ENCODE measurements at places on chromosomes 3 and 15.

- peak; percentile 90 for DNase-seq
Observed at GRCh38 chr15:58770857-58771620, at the start of gene MINDY2. MINDY2 (plus strand) TSS chr15:58771302; CDS start chr15:58771396, 94 bp downstream.

DNA sequence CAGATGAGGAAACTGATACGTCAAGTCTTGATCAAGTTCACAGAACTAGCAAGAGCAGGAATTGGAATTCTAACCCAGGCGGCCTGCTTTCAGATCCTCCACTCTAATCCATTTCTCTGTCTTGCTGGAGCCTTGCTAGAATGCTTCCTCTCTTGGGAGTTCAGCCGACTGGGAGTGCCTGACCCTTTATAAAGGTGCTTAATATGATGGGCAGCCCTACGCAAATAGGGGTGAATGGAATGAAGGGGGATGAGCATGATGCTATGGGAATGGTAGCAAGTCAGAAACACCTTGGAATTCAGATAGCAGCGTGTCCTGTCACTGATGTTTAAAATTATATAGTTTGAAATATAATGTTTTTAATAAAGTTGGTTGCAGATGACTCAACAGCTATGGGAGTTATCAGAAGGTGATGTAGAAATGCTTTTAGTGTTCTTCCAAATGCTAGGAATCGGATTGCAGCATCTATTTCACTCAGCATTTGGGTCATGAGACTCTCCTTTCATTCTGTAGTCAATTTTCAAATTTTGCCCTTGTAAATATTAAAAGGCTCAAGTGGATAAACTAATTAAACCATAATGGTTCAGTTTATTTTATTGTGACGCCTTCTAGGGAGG is 150.7 kb downstream of the FNDC3B start:
- no peak for DNase-seq

DNA sequence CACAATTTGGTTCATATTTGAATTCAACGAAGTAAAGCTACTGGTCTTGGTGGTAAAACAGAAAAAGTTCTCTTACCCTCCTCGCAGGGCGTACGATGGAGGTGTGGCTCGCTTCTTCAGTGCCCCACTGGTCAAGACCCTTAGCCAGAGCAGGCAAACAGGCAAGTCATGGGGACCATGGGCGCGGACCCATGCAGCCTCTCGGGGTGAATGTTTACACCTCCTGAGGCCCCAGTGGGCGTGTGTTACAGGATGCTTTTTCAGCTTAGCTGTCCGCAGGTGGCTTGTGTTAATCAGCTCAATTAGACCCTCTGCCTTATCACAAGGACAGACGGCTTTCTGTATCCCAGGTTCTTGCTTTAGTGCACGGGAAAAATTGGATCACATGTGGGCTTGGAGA is 991.8 kb downstream of the GBE1 start:
- no peak for DNase-seq

DNA sequence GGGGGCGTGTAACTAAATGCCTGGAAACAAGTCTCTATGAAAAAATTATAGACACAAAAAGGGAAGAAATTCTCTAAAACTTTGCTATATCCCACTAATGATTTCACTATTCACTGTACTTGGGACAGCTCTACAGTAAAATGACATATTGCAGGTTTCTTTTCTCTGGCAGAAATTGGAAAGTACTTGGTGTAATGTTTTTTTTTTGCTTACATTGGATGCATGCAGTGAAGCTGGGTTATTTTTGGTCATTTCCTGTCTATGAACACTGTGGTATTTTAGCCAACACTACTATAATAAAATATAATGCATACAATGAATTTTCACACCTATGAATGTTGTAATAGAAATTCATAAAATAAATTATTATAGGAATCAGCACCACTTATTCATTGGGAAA is 109.7 kb downstream of the LRRC49 start:
- DNase-seq = no peak

GRCh38 chr15:78853500-78853899 is 19.2 kb upstream of the MORF4L1 start:
- DNase-seq = no peak

DNA sequence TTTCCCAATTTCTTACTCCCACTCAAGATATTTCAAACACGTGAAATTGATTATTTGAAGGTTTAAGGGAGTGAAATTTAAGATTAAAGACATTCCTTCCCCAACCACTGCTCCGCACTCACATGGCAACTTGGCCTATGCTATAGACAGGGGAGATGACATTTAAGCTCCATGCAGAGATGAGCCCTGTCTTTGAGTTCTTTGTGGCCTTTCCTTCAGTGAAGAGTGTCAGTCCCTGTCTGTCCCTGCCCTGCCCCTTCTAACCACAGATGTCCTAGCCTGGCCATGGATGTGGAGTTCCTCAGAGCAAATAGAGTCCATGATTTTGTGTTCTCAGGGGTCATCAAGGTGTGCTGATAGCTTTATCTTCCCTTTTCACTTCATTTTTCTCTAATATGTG is 29.4 kb upstream of the THBS1 start:
- DNase-seq = no peak

GRCh38 chr3:167355446-167355845 is 24.7 kb downstream of the ZBBX start:
- no peak for DNase-seq

DNA sequence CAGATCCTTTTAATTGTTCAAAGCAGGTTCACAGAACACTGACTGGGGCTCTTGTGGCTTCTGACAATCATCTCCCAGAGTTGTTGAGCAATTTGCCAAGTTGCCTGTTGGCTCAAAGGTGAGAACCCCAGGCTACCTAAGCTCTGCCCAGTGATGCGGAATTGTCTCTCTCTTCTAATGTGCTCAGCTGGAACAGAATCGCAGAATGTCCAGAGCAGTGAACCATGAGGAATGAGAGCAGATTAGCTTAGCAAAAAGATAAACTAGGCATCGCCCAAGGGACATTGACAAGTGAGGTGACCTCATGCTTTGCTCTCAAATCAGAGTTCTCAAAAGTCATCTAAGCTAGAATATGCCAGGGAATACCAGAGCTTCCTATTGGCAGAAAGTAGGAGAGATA is 148.1 kb downstream of the WDR76 start:
- no peak for DNase-seq

- DNase-seq = no peak
Observed at GRCh38 chr3:59872128-59872527, 822.3 kb upstream of the CFAP20DC start.

- no peak for DNase-seq
Observed at GRCh38 chr3:56955492-56956111, 104.9 kb upstream of the SPATA12 start.

DNA sequence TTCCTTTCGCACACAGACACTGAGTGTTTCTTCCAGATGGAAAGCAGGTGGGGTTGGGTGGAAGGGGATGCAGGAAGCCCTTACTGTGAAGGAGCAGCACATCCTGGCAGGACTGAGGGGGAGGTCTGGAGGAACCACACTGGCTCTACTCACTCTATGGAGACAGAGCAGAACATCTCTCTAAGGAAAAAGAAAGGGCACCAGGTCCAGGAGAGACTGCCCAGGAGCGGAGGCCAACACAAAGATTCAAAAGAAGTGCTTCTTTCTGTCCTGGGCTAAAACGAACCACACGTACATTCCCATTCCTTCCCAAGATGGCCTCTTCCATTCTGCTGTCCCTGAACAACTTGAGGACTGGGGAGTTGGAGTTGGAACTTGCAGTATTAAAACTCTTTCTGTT is 13.8 kb upstream of the VIPR1 start:
- no peak for DNase-seq

GRCh38 chr3:14343338-14344112 is 58.9 kb upstream of the SLC6A6 start:
- DNase-seq = no peak

DNA sequence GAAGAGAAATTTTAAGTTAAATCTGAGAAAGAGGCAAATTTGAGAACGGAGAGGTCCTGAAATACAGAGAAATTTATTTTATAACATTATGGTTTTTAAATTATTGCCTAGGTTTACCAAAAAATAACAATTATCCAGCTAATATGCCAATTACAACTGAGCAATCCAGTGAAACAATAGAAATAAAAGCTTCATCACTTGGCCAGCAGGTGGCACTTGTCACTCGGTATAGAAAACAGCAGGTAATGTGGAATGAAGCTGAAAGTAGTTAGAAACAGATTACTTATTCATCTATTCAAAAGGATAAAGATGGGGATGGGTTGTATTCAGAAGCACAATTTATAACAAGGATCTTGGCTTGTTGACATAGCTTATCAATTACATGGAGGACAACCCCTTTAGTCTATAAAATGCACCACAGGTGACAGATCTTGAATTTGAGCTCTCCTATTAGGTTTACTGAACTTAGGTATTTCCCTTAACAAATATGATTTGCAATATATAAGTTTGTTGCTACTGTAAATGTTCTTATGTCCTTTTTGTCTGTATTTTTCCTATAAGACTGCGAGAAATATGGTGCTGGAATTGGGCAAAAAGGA is 70.1 kb upstream of the GUCA1C start:
- no peak for DNase-seq

GRCh38 chr3:169232863-169233262 is 430.6 kb downstream of the MECOM start:
- DNase-seq = no peak

- DNase-seq = no peak
Observed at GRCh38 chr3:12288182-12289129, at the start of gene PPARG. PPARG (plus strand) TSS chr3:12289070; CDS start chr3:12379712, 90,642 bp downstream.

DNA sequence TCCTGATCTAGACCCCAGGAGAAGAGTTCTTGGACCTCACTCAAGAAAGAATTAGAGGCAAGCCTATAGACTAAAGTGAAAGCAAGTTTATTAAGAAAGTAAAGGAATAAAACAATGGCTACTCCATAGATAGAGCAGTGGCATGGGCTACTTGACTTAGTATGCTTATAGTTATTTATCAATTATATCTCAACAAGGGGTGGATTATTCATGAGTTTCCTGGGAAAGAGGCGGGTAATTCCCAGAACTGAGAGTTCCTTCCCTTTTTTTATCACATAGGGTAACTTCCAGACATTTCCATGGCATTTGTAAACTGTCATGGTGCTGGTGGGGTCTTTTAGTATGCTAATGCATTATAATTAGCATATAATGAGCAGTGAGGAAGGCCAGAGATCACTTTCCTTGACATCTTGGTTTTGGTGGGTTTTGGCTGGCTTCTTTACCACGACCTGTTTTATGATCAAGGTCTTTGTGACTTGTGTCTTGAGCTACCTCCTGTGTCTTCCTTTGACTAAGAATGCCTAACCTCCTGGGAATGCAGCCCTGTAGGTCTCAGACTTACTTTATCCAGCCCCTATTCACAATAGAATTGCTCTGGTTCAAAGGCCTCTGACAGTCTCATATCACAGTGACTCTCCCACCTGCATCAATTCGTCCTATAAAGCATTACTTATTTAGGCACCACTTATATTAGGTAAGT is 35.3 kb upstream of the PLSCR2 start:
- DNase-seq = no peak

DNA sequence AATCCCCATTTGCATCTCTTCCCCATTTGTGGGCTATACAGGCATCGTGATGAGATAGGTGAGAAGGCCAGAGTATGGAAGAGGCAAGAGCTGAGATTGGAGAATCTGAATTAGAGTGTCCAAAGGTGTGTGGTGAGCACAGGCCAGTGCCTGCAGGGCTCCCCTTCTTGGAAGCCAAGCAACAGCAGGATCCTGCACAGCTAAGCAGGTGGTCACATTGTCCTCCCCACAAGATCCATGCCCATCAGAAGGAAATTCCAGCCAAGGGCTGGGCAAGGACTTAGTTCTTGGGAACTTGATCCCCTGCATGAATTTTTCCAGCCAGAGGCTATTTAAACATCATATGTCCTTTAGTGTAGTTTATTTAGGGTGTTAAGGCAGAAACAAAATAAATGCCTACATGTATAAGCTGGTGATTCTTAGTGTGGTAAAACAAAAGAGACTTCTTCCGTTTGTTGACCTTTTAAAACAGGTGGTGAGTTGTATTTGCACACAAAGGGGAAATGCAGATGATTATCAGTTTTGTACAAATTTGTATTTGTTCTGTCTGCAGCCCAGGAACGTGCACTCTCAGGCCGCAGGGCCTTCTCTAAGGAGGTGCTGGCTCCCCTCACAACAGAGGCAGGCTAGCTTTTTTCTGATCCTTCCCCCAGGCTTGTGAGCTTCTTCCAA is 110.2 kb downstream of the PLCL2 start:
- DNase-seq = no peak

DNA sequence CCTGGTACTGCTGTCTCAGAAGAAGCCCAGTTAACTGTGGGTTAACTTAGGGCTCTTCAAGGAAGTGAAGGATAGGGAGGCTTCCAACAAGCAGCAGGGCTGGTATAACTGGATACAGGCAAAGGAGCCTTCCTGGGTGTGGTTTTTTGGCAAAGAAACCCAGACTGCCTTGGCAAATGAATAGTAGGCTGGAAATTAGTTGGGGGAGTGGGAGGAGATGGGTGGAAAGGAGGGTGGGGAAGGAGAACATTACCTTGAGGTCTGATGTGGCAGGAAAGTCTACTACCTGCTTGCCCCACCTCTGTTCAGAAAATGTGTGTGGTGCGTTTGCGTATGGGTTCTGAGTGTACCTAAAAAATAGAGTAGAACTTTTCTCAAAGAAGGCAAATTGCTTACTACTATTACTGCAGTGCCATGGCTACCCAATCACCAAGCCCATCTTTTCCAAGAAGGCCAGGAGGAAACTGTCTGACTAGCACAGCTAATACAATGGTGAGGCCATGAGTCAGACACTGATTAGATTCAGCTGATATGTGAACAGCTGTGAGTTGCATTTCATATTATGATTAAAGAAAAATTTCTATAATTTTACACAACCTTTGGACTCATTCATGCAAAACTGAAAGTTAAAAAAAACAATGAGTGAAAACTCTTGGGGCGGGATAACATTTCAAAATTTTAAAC is 55.2 kb downstream of the SPTSSB start:
- DNase-seq = no peak

DNA sequence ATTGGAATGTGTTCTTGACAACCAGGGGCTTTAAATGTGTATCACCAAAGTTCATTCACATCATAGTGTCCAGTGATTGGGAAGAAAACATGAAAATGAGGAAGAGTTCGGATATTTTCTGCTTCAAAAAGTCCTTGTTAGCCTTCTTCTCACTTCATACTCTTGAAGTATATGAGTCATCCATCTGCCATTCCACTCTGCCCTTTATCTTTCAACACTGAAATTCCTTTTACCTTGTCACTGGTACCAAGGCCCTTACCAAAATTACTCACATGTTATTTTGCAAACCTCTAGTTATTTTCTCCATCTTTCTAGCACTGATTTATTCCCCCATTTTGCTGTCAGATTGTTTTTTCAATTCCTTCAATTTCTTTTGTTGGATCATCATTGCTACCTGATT is 32.5 kb downstream of the OR5H15 start:
- DNase-seq = no peak

GRCh38 chr3:105846809-105847208 is 22.0 kb downstream of the CBLB start:
- no peak for DNase-seq

GRCh38 chr15:74127255-74127953 is 3.0 kb upstream of the ISLR2 start:
- peak; percentile 70 for DNase-seq

DNA sequence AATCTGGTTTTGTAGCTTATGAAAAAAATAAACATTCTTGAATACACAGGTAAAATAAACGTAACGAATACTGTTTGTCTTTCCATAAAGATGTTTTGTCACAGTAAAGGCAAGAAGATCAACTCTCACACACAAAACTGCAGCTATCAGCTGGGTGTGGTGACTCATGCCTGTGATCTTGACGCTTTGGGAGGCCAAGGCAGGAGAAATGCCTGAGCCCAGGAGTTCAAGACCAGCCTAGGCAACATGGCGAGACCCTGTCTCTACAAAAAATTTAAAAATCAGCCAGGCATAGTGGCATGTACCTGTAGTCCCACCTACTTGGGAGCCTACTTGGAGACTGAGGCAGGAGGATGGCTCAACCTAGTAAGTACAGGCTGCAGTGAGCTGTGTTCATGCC is 39.6 kb downstream of the CBLB start:
- no peak for DNase-seq

GRCh38 chr15:94387849-94388441 is 156.6 kb downstream of the MCTP2 start:
- no peak for DNase-seq
